NCI-H524 (cell line): ENCODE measurements at places on chromosomes 2 and 18.
A peak's percentile ranks its signal among the peaks of the same experiment; 100 is the strongest.

DNA sequence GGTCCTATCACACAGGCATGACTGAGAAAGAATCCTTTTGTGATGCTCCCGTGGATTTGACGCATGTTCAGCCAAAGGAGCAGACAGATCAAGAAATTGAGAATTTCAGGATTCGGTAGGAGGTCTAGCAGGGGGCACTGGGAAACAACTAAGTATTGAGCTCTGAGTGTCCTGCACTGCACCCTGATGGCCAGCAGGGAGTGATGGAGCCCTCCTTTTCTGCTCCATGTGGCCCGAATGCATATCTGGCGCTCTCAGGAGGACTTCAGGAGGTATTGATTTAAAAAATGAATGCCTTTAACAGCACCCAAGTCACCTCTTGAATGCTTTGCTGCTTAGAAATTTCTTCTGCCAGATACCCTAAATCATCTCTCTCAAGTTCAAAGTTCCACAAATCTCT, 58.0 kb downstream of the ZNF519 start:
- no peak for DNase-seq

- DNase-seq, result no peak
Measured at GRCh38 chr2:162006337-162006736, 67.7 kb downstream of the DPP4 start.

DNA sequence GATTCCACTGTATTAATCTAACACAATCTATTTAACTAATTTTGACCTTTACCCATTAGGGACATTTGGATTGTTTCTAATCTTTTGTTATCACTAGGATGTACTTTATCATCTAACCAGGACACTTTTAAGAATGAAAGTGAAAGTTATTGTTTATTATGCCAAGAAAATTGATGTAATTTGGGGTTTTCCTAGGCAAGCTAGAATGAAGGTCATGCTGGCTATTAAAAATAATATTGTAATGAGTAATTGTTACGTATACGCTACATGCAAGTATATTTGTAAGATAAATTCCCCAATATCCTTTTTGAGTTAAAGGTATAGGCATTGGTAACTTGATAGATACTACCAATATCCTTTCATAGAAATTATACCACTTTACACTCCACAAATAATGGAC, 74.6 kb downstream of the COL5A2 start:
- DNase-seq, result no peak

- DNase-seq, result peak; percentile 32
Measured at GRCh38 chr2:159613651-159614285, 2.6 kb downstream of the BAZ2B start.

- no peak for DNase-seq
Measured at GRCh38 chr18:27585602-27586173, 400.6 kb upstream of the CHST9 start.

GRCh38 chr2:37020212-37020886, 54.0 kb upstream of the STRN start:
- DNase-seq, result no peak

- DNase-seq, result no peak
Measured at GRCh38 chr2:134217351-134217750, 36.5 kb upstream of the MGAT5 start.

DNA sequence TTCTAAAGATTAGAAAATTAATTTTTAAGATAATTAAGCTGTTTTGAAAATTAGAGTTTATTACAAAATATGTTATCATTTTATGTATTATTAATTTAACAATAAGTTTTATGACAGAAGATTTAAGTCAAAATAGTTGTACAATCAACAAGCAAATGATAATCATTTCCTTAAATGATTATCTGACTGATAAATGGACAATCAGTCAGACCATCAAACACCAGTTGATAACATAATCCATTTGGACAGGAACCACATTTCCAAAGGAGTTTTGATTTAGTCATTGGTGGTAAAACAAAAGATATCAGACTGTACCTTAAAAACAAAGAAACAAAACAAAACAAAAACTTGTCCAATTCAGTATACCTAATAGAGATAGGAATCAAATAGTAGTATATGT, 1.9 kb downstream of the TFPI start:
- no peak for DNase-seq

GRCh38 chr18:79000997-79001396, 21.4 kb downstream of the SALL3 start:
- DNase-seq, result no peak

DNA sequence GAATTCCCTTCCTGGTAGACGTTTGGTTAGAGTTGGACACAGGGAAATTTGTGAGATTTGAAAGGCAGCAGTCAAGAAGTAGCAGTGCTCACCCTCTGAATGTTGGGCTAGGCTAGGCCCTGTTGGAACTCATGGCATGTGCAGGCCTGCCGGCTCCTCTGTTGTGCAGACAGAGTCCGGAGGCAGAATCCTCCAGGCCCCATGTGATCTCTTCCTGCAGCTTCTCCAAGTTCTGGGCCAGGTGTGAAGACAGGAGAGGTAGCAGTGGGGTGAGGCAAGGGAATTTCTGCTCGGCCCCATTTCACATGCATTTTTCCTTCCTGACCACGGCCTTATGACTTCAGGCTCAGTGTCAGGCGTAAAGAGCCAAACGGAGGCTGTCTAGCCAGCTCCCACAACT, 36.9 kb upstream of the RAB31 start:
- no peak for DNase-seq

DNA sequence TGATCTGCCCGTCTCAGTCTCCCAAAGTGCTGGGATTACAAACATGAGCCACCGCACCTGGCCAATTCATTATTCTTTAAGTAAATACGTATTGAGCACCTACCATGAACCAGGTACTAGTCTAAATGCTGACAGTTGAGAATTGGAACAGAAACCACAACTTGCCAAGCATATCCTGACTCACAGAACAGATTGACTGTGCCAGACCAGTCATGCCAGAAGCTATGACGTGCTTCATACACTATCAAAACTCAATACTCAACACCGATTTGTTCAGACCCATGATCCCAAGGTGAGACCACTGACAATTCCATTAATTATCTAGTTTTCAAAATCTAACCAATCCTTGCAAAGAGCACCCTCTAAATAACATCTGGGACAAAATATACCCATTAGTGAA, 148.6 kb downstream of the B3GNT2 start:
- DNase-seq, result no peak

GRCh38 chr2:33314541-33314940, 161.9 kb upstream of the RASGRP3 start:
- no peak for DNase-seq

DNA sequence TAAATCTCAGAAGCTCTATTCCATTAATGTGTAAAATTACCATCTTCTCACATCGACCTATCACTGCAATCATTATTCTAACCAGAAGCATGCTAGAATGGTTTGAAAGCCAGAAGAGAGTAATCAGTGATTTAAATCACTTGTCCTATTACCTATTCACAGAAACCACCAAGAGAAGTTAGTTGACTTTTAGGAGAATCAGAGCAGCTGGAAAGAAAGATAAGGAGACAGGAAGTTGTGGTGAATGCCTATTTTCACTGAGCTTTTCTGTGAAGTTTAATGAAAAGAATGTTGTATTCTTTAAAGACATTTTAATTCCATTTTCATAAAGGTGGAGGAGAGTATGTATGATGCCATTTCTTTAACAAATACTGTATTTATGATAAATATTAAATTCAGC, 352.6 kb upstream of the CRIM1 start:
- DNase-seq, result no peak

DNA sequence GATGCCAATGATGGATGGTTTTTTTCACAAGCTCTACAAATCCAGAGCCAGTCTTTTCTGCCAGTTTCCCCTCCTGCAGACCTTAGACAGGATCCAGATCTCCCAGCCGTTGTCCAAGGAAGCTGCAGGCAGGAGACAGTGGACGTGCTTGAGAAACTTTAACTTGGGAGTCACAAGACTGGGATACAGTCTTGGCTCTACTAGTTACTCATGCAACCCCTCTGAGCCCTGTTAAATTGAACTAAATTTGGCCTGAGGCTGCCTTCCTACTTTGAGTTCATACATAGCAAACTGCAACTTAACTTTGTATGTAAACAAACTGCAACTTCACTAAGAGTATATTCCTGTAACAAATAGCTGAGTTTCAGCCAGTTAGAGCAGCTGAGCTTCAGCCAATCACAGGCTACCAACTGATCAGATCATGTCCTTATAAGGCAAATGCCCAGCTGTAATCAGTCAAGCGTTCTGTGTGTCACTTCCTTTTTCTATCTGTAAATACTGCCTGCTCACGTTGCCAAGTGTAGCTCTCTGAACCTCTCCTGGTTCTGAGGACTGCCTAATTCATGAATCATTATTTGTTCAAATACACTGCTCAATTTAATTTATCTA, 140.9 kb downstream of the CAPN13 start:
- DNase-seq, result no peak

GRCh38 chr2:108460345-108461037, 11.5 kb downstream of the GCC2 start:
- no peak for DNase-seq

- no peak for DNase-seq
Measured at GRCh38 chr2:28564346-28564745, 68.5 kb downstream of the PLB1 start.

GRCh38 chr18:21194871-21195771, 46.9 kb upstream of the GREB1L start:
- DNase-seq, result peak; percentile 34

DNA sequence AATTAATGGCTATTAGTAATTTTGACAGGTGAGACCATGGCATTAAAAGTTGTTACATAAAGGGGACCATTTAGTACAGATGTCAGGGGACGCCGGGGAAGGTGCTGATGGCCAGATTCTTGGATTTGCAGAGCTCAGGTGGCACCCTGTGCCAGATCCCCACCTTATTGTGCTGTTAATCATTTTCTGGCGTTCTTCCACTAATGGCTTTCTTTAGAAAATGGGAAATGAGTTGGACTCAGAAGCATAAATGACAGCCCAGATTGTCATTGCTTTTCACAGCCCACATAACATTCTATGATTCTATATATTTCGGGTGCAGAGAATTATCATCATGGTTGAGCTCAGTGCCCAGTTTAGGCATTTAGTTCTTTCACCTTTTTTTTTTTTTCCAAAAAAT, 257.2 kb upstream of the TCF4 start:
- no peak for DNase-seq

DNA sequence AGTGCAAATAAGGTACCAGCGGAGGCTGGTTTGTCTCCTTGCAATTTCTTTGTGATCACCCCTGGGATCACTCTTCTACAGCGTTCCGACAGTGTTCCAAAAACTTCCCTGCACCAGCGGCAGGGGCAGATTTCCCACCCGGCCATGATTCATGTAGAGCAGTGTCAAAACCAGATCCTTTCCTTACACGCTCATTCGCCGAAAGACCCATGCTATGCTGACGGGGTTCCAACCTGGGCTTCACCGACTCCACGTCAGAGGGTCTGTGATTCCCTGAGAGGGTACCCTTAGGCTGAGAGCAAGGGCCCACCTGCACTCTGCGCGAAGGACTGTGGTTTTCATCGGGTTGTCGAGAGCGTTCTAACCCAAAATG, 423 bp upstream of the TTC27 start:
- DNase-seq, result no peak

DNA sequence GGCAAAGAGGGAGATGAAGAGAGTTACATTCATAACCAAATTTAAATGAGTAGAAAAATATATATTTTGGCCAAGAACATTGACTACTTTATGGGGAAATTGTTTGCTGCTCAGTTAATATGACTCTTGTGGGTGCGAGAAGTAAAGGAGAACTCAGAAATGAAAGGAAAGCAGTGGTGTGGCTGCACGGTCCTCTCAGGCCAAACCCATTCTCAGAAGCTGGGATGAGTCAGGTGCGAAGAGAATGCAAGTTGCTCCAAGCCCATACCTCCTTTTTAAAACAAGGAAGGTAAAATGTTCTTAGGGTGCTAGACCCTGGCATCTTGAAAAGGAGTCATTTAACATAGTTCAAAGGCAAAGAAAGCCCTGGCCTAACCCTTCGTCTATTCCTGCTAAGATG, 258.6 kb downstream of the RAD51AP2 start:
- no peak for DNase-seq

DNA sequence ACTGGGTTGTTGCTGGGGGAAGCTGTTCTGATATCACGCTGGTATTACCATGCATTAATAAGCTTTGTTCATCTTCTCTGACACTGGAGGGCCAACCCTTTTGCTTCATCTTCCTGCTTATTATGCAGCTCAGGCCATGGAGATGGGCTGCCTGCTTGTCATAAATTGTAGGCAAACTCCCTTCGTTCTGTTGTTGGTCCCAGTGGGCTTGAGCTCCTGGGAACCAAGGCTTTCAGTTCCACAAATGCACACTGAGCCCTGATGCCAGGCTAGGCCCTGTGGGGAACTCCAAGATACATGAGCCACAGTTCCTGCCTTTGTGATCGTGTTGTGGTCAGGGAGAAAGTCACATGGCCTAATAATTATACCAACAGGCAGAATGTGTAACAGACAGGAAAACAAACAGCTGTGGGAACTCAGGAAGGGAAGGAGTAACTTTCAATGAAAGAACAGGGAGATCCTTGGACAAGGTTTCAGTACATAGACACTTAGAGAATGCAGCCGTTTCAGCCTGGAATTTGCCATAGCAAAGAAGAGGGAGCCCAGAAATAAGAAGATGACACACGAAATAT, 49.0 kb upstream of the BCL2L11 start:
- no peak for DNase-seq

- no peak for DNase-seq
Measured at GRCh38 chr2:134457353-134457752, 203.5 kb downstream of the MGAT5 start.

DNA sequence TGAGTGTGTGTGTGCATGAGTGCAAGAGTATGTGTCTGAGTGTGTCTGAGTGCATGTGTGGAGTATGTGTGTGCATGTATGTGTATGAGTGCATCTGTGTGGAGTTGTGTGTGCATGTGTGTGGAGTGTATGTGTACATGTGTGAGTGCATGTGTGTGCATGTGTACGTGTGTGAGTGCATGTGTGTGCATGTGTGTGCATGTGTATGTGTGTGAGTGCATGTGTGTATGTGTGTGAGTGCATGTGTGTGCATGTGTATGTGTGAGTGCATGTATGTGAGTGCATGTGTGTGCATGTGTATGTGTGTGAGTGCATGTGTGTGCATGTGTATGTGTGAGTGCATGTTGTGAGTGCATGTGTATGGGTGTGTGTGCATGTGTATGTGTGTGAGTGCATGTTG, 23.7 kb downstream of the TOGARAM2 start:
- no peak for DNase-seq

- no peak for DNase-seq
Measured at GRCh38 chr18:60329131-60329530, 43.4 kb downstream of the MC4R start.

GRCh38 chr2:194883711-194884110, 773.3 kb upstream of the SLC39A10 start:
- peak; percentile 79 for DNase-seq

DNA sequence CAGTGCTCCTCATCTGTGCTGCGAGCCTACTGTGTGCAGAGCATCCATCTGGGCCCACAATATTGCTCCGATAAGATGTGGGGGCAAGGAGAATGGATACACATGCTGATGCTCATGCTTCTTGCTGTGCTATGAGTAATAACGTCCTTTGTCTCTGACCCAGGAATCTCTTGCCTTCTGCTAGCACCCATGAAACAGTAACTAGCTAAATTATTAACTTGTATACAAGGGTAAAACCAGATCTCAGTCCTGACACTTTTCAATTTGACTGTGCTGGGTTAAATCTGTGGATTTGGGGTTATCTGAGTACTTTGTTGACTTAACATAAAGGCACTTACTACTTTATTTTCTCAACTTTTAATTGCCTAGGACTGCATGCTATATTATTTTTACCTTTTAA, 357.6 kb downstream of the SLC4A3 start:
- no peak for DNase-seq

- peak; percentile 95 for DNase-seq
Measured at GRCh38 chr2:47946593-47946992, 40.3 kb upstream of the FBXO11 start.
